Activated T-helper 1 cell treated with anti-CD3 and anti-CD28 coated beads, Interleukin-2, amount 50 U/mL, for 16 hours (primary cell): ENCODE measurements at places on chromosomes 7 and 10.

GRCh38 chr10:9685596-9685995 lies 1332.1 kb upstream of the CELF2 start:
- no peak for DNase-seq

DNA sequence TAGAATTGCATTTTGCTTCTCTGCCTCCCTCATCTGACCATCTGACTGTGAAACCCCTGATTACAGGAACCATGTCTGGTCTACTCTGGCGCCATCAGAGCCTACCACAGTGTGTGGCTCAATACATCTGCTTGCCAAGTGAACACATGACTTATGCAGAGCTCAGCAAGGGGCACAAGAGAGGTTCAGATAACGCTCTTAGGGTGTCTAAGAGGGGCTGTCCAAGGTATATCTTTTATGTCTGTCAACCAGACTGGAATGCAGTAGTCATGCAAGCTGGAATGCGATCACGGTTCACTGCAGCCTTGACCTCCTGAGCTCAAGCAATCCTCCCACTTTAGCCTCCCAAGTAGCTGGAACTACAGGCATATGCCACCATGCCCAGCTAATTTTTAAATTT lies 10.3 kb upstream of the RRP12 start:
- no peak for DNase-seq

DNA sequence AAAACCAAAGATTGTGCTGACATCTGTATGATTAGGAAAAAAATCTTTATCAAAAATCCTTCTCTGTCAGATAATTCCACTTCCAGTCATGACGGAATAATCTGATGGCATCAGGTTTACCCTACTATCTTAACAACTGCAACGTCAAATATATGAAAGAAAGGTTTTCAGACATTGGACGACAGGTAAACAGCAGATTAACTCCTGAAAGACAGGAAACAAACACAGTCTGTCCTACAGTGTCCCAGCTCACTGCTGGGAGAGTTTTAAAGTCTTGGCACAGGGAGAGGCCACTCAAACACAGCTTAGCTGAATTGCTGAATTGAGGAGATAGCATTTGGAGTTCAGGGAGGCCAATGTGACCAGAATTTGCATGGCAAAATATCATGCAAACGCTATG lies 186.3 kb upstream of the KCTD7 start:
- DNase-seq = no peak

DNA sequence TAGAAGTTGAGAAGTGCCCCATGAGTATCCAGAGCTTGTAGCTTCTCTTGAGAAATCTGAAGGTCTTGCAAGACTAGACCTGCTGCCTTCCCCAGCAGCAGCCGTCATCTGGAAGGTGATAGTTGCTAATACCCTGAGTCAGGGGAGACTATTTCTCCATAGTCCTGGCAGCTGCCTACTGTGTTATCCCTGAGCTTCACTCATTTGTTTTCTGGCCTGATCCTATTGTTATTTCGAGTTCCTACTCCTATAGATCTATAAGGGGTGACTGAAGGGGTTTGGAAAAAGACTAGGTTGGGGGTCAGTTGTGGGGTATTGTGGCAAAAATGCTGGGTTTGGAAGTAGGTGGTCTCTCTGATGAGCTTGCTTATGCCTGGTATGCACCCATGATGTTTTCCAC lies 297.8 kb downstream of the CNTNAP2 start:
- DNase-seq = no peak

GRCh38 chr7:151595702-151596350 lies 76.1 kb upstream of the RHEB start:
- no peak for DNase-seq

GRCh38 chr10:3056280-3057037 lies 10.9 kb upstream of the PFKP start:
- DNase-seq = no peak

DNA sequence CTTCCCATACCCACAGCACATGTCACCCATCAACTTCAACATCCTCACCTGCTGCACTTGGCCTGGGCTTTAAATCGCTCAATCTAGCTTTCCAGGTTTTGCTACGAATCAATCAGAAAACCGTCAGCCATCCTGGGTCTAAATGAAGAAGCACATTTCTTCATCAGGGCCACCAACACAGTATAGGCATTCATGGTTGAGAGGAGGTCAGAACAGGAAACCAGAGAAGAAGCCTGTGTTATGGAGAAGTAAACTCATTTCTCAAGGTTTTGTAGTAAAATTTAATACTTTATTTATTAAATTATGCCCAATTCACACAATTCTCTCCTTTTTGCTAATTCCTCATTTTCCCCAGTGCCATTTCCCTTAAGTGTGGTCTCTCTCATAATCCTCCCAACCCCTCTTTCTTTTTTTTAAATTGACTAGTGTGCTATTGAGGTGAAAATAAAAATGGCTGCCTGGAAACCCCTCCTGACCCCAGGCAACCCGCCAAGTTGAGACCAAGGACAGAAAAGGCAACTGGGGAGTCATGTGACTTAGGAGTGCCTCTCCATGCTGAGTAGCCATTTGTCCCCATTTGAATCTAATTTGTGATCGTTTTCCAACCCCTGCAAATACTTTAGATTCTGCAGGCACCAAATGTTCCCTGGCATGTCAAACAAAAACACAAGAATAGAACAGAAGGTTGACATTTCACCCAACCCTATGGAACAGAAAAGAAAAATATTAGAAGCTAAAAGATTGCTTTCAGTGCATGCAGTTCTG lies 181.1 kb upstream of the NAMPT start:
- DNase-seq = no peak

- DNase-seq = no peak
These were observed 9.1 kb downstream of the TRIM56 start for GRCh38 chr7:101094376-101094775.

GRCh38 chr7:5296015-5296610 lies 13.4 kb downstream of the SLC29A4 start:
- DNase-seq = no peak

- DNase-seq = no peak
These were observed 15.9 kb upstream of the SLC25A16 start for GRCh38 chr10:68543004-68543918.

DNA sequence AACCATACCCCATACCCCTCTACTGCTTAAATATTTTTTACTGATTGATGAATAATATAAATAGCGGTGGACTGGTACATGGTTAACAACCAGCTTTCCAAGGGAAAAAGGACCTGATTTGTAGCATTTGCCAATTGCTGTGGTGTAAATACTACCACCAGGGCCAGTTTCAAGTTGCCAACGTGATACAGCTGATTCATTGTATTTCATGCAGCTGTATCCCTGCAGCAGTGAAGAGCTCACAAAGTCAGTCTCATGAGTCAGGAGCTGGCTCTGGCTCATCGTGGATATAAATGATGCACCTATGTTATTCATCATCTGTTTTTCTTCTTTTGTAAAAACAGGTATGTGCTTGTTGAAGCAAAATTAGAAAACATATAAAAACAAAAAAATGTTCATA lies 15.2 kb downstream of the CALML5 start:
- no peak for DNase-seq

DNA sequence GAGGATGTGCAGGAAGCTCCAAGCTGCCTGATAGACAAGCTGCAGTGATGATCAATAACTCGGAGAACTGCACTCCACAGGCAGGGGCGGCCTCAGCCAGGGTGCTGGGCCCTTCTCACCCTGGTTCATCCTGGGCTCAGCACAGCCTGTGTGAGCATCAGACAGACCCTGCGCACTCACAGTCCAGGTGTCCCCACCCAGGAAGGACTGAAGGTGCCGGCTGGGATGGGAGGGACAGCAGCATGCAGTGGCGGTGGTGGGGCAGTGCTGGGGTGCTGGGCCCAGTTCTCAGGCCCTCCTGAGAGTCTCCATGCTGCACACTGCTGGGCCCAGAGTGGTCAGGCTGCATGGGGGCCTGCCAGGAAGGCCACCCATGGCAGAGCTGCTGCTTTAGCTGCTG lies 74.1 kb downstream of the ITIH5 start:
- DNase-seq = no peak

GRCh38 chr7:150986556-150986955 lies 4.3 kb upstream of the NOS3 start:
- DNase-seq = no peak

DNA sequence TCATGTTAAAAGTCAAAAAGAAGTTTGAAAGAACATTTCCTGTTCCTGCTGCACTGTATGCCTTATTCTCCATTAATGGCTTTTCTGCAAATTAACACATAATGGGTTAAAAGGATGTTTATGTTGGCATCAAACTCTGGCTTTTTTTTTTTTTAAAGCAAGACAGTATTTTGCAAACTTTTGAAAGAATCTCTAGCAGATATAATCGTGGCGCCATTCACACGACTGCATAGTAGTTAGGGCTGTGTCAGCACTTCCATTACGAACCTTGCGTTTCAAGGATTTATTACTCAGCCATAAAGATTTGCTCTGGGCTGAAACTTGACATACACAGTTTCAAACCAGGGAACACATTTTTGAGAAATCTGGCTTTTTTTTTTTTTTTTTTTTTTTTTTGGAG lies 207.8 kb downstream of the DYNC1I1 start:
- DNase-seq = no peak

- no peak for DNase-seq
These were observed 41.9 kb downstream of the DPCD start for GRCh38 chr10:101629837-101630632.

DNA sequence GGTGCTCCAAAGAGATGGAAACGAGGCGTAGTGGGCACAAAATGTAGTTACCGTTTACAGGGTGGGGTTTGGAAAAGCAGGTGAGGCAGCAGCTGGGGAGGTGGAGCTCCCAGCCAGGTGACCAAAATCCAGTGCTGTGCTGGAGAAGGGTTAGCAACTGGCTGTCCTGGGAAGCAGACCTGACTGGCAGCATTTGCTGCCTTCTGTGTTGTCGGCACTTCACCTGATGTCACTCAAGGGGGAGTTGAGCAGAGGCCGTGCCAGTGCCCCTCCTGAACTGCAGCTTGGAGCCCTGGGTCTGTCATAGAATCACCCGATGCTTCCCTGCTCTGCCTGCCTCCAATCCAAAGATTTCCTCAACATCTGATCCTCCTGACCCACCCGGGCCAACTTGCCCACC lies 12.8 kb downstream of the GCK start:
- no peak for DNase-seq

GRCh38 chr10:3682745-3683144 lies 102.3 kb downstream of the KLF6 start:
- no peak for DNase-seq

DNA sequence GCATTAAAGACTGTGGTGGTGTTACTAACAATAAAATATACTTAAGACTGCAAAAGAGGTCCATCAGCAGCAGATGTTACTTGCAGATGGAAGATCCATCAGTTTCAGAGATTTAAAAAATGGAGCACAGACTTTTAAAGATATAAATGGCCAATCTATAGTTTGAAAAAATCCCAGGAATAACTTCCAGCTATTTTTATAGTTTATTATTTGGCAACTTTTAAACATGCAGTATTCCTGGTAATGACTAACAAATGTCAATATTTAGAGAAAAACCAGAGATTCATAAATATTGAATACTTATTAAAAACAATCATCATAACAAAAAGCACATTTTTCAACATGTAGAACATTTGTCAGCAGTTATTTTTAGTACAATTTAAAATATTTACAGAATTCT lies 30.7 kb downstream of the RTKN2 start:
- no peak for DNase-seq

DNA sequence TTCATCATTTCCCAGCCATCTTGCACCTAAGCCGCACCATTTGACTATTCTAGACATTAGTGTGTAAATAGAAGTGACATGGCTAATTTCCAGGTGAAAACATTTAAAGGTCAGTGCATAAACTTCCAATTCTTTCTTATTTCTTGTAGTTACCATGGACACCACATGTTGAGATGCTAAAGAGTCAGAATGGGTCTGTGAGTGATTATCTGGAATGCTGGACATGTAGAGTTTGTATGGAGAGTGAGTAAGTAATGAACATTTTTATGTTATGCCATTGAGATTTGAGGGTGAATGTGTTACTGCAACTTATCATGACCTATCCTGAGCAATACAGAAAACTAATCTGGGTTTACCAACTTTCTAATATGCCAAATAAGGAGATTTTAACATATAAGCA lies 60.4 kb downstream of the MEOX2 start:
- no peak for DNase-seq

- no peak for DNase-seq
These were observed 200.5 kb upstream of the KIAA1217 start for GRCh38 chr10:24008164-24009091.

DNA sequence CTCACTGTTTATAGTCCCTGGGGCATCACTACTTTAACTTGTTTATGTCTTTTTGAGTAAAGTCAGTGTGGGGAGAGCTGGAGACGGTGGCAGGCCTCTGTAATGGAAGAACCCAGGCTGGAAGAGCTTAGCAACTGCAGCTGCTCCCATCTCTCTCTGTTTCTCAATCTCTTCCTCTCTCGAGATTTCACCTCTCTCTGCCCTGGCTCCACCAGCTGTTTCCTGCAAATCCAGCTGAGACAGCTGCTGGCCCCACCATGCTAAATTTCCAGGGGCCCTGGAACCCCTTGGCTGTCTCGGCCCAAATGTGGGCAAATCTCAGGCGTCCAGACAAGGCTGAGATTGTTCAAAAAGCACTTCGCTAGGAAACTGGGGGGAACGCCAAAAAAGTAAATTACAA lies 25.8 kb upstream of the SLF2 start:
- DNase-seq = no peak

DNA sequence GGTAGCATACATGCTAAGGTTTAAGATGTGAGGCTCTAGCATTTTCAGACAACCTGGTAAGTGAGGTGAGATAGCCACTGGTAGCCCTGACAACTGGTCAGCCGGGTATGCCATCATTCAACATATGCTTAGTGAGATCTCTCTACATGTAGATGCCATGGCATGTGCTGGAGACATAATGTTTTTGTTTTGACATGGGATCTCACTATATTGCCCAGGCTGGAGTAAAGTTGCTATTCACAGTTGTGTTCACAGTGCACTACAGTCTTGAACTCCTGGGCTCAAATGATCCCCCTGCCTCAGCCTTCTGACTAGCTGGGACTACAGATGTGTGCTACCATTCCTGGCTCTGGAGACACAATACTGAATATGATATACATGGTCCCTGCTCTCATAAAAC lies 437.3 kb downstream of the SORCS1 start:
- no peak for DNase-seq

- no peak for DNase-seq
These were observed 178.2 kb downstream of the AKR1D1 start for GRCh38 chr7:138254444-138254843.

DNA sequence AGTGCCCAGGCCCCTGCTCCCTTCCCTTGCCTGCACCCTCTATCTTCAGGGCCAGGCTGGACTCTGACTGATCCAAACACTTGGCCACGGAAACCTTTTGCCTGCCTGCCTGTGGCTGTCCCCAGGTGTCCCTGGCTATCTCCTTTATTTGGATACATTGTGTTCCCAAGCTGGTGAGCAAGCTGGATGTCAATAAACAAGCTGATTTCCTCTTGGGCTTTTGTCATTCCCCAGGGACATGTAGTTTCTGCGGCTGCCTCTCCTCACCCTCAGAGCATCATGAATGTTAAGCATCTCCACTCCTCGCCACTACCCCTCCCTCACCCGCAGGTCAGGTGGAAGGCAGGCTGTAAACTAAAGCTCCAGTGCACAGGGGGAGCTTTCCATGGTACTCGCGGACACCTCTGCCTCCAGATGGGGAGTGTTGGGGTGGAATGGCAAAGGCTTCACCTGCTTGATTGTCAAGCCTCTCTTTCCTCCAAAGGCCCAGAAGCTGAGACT lies 6.9 kb downstream of the GHRHR start:
- no peak for DNase-seq

GRCh38 chr7:123674399-123675180 lies 18.9 kb downstream of the LMOD2 start:
- DNase-seq = no peak

GRCh38 chr7:4763091-4763793 lies 12.2 kb upstream of the AP5Z1 start:
- no peak for DNase-seq
